ENCODE measurements at places on chromosomes 2 and 18.
A peak's percentile ranks its signal among the peaks of the same experiment; 100 is the strongest.

DNA sequence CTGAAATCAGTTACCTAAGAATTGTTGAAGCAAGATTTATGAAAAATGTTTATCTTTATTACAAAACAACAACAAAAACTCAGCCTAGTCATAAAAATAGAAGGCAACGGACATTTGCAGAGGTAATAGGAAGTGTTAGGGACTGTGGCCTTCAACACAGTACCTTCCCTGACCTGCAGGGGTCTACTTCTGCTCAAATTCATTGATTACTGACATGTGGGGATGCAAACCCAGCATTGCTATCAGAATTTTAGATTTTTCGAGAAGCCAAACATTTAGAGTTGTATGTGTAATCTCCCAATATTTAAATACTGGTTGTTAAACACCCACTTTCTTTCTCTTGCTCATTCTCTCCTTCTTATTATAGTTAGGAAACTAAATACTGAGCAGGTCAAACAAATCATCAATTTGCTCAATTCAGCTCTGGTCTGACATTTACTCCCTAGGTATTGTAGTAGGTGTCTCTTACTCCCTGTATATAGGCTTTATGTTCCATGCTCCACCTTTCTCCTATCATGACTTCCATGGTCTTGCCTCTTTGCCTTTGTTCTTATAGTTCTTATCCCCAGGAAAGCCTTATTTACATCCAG is 198.5 kb downstream of the UBE2E3 start:
- no peak for DNase-seq

DNA sequence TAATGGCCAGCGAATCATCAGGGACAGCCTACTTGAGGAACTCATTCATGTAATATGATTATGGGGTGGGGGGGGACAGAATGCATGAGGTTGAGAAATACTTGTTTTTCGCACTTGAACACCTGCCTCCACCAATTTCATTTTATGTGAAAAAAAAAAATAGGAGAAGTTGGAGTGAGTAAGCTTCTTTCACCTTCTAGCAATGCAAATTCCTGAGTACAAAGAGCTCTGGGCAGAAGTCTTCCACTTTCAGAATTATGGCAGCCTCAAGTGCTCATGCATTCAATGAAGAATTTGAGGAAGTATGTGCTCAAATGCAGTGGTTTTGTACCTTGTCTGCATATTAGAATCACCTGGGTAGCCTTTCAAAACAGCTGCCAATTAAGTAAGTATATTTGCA is 40.1 kb upstream of the GPD2 start:
- no peak for DNase-seq

- no peak for DNase-seq
Observed at GRCh38 chr2:141728886-141729285, 401.9 kb downstream of the LRP1B start.

DNA sequence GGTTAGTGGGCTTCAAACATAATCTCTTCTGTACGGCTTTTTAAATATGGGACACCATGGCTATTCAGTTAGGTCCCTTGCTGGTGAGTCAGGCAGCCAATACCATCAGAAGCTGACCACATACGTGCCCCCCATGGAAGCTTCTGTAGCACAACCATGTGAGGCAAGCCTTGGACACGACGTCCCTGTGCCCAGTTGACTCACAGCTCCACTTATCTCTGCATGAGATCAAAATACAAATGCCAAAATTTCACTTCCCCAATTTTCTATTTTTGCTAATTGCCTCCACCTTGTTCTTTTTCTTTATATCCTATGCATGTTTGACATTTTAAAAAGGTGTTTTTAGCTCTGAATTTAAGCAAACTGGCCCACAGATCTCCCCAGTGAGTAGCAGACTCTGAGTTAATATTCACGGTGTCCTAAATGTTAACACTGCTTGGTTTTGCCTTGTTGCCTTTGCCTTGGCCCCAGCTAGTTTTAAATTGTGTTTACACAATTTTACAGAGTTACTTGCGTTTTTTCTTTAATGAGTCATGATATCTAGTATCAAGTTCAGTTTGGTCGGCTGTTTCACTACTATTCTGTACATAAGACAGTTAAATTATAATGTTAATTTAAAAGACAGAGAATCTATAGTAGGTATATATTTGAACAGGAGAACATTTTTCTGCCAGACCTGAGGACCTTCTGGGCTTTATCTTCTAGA is 77.5 kb downstream of the CDCA7 start:
- no peak for DNase-seq

DNA sequence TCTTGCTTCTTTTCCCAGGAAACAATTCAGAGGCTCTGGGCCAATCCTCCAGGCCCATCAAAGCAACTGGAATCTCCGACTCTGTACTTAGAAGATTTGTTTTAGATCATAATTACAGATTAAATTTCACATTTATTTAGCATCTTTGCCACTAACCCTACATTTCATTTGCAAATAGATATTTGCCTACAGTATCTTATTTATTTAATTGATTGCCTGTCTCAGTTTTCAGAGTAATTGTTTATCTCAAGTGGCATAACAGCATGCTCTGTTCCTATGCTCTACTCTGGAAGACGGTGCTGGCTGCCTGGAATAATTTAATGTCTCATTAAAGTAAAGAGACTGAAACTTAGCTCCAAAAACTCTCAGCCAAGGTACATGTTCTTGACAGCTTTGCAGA is 213.4 kb downstream of the HNMT start:
- DNase-seq = no peak

DNA sequence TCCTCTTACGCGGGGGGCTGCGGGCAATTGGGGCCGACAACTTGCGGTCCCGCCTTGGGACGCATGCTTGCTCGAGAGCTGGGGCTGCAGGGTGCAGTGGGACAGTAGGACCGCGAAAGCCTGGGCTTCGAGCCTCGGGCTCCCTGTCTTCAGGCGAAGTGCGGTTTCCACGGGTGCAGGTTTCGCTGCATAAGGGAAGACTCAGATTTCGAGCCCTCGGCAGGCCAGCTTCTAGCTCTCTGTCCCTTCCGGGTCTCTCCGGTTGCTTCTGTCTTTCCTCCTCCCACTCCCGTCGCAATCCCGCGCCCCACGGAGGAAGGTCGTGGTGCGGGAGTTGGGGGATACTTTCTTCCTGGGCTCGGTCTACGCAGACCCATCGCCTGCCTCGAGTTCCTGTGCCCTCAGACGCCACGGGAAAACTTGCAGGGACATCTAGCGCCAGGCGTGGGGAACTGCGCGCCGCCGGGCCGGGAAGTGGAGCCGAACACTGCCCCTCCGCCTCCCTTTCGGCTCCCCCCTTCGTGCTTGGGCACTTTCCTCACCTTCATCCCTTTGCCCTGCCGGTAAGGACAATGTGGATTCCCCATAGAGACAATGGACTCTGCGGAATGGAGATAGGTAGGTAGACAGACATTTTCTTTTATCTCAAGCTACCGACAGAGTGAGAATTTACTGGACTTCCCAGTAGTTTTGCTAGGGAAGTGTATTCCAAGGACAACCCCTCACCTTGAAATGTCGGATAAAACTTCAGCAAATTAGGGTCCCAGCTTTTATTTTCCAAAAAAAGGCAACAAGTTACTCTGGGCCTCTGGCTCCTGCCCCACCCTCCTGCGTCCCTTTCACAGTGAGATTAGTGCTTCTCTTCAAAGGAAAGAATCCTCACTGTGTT is 4.2 kb upstream of the HOXD13 start:
- peak; percentile 67 for DNase-seq

GRCh38 chr18:22558945-22559385 is 141.2 kb upstream of the CTAGE1 start:
- DNase-seq = peak; percentile 76

DNA sequence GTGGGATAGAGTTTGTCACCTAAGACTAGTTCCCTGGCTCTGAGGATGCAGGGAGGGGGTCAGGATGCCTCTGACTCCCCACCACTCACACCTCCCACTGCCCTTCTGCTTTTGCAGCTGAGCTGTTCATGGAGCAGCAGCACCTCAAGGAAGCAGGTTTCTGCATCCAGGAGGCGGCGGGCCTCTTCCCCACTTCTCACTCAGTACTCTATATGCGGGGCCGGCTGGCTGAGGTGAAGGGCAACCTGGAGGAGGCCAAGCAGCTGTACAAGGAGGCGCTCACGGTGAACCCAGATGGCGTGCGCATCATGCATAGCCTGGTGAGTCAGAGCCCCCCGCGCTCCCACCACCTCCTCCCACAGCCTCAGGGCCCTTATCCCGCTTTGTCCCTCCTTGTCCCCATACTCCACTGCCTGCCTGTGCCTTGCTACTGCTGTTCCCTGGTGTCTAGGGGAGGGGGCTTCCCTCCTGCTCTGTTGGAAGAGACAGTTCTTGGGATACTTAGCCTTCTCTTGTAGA is 94.4 kb downstream of the STPG4 start:
- DNase-seq = peak; percentile 45

DNA sequence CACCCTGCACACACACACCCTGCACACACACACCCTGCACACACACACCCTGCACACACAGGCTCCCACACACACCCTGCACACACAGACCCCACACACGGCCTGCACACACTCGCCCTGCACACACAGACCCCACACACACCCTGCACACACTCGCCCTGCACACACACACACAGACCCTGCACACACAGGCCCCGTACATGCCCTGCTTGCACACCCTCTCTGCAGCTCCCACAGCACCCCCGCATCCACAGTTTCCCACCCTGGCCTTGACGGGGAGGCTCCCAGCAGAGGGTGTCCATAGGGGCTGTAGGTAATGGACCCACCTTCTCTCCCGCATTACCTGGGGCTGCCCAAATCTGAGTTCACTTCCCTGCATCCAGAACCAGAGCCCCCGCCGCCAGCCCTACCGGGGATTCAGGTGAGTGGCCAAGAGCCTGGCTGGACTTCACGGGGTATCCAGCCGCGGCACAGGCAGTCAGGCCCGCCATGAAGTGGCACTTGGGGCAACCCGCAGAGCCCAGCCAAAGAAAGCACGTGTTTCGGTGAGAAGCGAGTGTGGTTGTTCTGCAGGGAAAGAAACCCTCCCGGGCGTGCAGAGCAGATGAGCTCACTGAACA is 88.6 kb upstream of the GPC1 start:
- DNase-seq = no peak

- no peak for DNase-seq
Observed at GRCh38 chr18:78006774-78007260, 757.2 kb downstream of the GALR1 start.

DNA sequence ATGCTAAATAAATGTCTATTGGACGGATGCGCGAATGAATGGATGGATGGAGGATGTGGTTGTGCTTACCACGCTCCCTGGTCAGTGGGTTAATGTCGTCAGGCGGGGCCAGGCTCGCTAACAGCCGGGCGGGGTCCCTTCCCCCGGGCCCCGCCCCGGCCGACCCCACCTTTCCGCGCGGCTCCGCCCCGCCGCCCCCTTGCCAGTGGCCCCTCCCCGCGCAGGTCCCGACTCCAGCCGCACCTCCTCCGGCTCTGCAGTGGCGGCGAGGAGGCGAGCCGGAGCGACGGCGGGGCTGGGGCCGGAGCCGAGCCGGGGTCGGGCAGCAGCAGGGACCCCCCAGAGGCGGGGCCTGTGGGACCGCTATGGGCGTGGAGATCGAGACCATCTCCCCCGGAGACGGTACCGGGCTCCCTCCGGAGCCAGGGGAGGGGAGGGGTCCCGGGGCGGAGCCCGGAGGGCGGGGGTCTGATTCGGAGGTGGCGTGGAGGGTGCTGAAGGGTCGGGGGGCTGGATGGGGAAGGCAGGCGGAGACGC is at the start of gene FKBP1B:
FKBP1B (plus strand) TSS at position 257 of the 537 bp plus-strand sequence; CDS start at position 366, 109 bp downstream.
- DNase-seq = peak; percentile 70

GRCh38 chr2:156436497-156437085 is 412 bp downstream of the GPD2 start:
- no peak for DNase-seq
